ENCODE measurements at places on chromosomes 7 and 10.

GRCh38 chr7:36862771-36863261 lies 138.5 kb upstream of the AOAH start:
- DNase-seq, result no peak

DNA sequence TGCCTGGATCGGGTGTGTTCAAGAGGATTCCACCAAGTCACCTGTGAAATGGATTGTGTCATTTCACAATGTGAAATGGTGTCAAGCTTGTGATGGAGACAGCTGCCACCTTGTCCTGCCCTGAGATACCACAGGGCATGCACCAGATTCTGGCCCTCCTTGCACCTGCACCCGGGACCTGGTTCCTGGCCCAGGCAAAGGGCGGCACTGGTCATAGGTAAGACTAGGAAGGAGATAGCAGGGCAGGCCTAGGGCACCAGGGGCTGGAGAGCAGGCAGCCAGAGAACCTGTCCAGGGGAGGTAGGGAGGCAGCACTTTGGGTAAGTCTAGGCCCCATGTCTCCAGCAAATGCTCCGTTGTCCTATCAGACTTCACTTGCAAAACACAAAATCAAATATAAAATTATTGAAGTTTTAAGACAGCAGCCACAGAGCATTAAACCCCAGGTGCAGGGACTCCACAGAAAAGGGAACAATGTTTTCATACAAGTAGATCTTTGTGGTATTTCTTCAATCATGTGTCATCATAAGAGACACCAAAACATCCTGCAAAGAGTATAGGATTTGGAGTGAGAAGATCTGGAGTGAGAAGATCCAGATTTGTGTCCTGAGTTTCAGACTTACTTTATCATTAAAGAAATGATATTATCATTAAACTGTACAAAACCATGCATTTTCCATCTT lies 22.7 kb upstream of the ZNF800 start:
- no peak for DNase-seq

DNA sequence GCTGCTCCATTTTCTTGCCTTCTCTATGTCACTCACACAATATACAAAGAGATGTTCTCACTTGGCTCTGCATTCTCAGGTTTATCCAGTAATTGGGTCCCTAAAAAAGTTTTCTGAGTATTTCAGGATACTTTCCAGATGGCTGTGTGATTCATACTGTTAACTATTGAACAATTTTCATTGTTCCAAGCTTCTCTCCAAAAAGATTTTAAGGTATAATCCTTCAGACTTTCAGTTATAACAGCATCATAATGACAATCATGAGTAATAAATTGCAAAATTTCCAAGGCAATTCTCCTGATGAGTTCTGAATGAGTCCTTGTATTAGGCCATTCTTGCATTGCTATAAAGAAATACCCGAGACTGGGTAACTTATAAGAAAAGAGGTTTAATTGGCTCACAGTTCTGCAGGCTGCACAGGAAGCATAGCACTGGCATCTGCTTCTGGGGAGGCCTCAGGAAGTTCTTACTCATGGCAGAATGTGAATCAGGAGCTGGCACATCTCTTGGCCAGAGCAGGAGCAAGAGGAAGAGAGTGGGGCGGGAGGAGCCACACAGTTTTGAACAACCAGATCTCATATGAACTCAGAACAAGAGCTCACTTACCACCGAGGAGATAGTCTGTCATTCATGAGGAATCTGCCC lies 148.1 kb downstream of the SLC16A9 start:
- DNase-seq, result no peak

- no peak for DNase-seq
Measured at GRCh38 chr7:148697256-148698006, 1.3 kb upstream of the CUL1 start.

- no peak for DNase-seq
Measured at GRCh38 chr7:102326157-102326889, 29.9 kb downstream of the SPDYE6 start.

DNA sequence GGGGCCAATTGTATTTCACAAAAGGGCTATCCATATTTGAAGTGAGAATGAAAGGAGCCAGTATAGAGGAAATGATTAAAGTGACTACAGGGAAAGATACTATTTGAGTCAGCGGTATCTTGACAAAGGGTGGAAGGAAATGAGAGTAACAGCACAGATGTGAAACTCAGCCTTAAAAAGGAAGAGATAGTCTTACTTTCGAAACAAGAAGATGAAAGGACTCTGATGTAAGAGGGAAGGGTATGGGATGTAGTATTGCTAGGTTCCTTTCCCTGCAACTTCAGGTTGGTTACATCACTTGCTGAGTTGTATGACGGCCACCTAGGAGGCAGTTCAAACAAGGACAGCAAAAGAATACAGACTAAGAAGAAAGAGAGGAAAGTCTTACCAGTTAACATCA lies 13.7 kb downstream of the CISD1 start:
- no peak for DNase-seq

GRCh38 chr10:109892117-109892516 lies 31.2 kb downstream of the XPNPEP1 start:
- no peak for DNase-seq

GRCh38 chr7:44185729-44186128 lies 3.5 kb downstream of the GCK start:
- no peak for DNase-seq

DNA sequence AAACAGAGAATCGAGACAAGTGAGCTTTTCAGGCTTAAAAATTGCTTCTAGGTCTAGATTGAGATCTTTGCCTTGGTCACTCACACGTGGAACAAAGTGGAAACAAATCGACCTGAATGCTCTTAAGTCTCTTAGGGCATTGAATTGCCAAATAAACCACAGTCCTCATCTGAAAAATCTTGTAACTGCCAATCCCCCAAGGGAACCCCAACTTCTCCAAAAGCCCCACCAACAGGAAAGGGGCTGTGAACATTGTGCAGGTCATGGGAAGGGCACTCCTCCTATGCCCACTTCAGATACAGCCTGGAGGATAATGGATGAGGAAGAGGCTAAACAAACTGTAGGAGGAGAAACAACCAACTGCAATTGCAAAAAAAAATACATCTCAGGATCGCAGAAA lies 91.3 kb downstream of the DGKI start:
- no peak for DNase-seq

DNA sequence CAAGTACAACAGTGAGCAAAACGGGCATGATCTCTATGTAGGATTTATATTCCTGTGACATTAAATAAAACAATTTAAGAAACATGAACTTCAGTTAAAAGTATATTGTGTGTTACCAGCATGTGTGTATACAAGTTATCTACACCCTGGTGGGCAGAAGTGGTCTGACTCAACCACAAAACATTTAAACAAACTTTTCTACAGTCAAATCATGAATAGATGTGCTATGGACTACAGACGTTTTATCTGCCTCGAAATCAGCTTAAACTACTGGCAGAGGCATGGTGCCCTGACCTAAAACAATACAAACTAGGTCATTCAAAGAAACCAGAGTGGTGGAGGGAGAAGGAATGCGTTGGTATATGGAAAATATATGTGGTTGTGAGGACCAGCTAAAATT lies 3.6 kb downstream of the ARL3 start:
- no peak for DNase-seq

DNA sequence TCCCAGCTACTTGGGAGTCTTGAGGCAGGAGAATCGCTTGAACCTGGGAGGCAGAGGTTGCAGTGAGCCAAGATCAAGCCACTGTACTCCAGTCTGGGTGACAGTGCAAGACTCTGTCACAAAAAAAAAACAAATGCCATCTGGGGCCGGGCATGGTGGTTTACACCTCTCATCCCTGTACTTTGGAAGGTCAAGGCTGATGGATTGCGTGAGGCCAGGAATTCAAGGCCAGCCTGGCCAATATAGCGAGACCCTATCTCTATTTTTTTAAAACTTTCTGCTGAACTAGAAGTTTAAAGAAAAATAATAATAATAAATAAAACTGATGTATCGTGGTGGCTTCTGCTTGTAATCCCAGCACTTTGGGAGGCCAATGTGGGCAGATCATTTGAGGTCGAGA lies 15.7 kb upstream of the RNF216 start:
- DNase-seq, result no peak

All from WTC11 (cell line).